ENCODE measurements at places on chromosomes 7 and 10.

- no peak for DNase-seq
Measured at GRCh38 chr7:99666013-99666395, 13.8 kb downstream of the CYP3A5 start.

GRCh38 chr7:98133621-98134303, 27.1 kb downstream of the LMTK2 start:
- DNase-seq, result no peak

- no peak for DNase-seq
Measured at GRCh38 chr10:116300542-116300941, 23.7 kb upstream of the CCDC172 start.

DNA sequence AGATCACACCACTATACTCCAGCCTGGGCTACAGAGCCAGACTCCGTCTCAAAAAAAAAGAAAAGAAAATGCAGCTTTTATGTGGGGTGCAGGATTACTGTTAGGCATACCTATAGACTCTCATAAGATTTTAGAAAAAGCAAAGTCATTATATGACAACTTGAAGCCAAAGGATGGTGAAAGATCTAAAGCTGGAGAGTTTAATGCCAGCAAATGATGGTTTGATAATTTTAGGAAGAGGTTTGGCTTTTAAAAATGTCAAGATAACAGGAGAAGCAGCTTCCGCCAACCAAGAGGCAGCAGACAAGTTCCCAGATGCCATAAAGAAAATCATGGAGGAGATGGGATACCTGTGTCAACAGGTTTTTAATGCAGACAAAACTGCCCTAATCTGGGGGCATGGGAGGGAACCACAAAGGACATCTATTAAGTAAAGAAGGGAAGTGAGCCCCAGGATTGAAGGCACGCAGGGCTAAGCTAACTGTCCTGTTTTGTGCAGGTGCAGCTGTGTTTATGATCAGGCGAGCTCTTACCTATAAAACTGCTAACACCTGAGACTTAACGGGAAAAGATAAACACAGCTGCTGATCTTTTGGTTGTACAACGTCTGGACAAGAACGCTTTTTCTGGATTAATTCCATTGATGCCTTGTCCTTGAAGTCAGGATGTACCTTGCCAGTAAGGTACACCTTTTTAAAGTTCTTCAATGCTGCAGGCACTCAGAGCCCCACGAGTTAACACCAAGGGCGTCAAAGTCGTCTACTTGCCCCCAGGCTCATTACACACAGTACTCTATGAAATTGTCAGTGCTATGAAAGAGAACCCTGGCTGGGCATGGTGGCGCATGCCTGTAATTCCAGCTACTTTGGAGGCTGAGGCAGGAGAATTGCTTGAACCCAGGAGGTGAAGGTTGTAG, 10.5 kb upstream of the ANKRD61 start:
- DNase-seq, result no peak

- DNase-seq, result no peak
Measured at GRCh38 chr7:100342765-100343164, 15.2 kb upstream of the PILRB start.

DNA sequence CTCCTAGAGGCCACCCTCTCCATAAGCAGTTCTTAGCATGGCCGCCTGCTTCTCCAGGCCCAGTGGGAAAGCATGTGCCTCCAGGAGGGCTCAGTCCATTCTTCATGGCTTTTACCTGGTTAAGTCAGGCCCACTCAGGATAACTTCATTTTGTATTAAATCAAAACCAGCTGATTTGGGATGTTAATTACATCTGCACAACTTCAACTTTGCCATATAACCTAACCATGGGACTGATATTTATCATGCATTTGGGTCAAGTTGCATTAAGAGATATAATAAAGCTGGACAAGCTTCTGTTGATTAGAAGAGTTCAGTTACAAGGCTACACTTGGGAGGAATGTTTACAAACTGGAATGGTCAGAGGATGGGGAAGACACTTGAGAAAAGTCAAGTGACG, 65.5 kb downstream of the EGFR start:
- DNase-seq, result no peak

DNA sequence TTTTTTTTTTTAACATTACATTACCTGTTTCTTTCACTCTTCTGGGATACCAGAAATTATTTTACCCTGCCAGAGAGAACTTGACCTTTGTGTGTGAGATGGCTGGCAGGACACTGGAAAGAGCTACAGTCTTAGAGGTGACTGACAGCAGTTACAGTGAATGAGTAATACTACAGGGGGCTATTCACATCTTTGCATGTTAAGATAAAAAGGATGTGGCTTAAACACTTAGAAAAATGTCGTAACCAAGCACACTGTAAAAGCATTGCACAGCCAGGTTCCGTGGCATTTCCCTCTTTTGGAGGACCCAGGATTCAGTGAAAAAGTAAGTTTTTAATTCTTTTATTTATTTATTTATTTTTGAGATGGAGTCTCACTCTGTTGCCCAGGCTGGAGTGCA, 18.8 kb upstream of the TBC1D12 start:
- no peak for DNase-seq

DNA sequence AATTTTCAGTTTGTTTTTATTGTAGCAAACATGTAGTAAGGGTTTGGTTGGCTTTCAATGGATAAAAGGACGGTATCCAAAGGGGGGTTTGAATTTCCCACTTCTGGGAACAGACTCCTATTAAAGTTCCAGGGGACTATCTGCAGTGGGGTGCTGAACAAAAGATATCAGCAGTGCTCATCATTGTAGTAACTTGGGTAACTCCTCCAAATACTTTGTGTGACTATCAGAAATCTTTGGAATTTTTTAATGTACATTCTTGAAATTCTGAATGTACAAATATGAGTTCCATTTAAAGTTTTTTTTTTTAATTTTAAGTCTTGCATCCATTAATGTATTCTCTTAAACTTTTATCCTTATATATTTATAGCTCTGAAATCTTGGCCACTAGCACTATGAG, 42.1 kb downstream of the CYP51A1 start:
- no peak for DNase-seq

GRCh38 chr10:131797626-131798025, 103.2 kb upstream of the PPP2R2D start:
- no peak for DNase-seq

DNA sequence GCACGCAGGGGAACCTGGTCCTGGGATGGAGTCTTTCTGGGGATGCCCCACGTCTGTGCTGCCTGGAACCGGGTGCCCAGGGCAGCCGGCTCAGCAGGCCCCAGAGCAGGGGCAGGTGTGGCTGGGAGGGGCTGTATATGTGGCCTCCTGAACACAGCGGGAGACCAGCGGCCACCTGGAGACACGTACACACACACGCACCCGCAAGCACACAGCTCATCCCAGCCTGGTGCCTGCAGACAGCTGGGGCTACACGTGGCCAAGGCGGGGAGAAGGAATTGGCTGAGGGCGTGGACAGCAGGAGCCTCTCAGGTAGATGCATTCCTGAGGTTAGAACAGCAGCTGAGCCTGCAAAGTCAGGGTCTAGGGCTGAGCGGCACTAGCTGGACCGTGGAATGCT, 14.0 kb downstream of the ADAM8 start:
- DNase-seq, result no peak

- DNase-seq, result no peak
Measured at GRCh38 chr10:36533861-36534260, 591.5 kb upstream of the ANKRD30A start.

- DNase-seq, result no peak
Measured at GRCh38 chr7:143023047-143023446, 3.9 kb downstream of the OR9A2 start.

GRCh38 chr10:70673929-70674559, 1.7 kb downstream of the ADAMTS14 start:
- no peak for DNase-seq

DNA sequence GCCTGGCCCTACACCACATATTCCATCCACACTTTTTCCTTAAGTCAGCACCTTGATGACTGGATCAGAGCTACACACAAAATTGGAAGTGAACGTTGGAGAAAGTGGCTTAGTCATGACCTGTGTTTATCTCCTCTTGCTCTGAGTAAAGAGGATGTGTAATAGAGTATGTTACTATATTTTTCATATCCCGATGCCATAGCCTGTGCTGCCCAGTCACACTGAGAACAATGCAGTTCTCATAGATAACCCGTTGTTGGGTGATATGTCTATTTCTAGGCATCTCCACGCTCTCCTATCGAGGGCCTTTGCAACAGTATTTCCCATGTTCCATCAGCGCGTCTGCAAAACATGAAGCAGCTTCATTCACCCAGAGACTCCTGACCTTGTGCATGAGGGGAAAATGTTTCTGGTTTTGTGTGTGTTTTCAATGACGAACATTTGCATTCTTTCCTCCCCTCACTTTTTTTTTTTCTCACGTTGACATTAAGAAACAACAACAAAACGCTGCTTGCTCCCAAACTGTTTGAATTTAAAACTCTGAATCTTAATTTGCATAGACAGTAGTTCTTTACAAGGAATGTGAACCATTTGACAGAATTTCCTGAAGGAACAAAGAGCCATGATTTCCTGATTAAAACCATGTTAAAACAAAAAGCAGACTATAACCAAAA, 43.4 kb downstream of the GRK5 start:
- no peak for DNase-seq

DNA sequence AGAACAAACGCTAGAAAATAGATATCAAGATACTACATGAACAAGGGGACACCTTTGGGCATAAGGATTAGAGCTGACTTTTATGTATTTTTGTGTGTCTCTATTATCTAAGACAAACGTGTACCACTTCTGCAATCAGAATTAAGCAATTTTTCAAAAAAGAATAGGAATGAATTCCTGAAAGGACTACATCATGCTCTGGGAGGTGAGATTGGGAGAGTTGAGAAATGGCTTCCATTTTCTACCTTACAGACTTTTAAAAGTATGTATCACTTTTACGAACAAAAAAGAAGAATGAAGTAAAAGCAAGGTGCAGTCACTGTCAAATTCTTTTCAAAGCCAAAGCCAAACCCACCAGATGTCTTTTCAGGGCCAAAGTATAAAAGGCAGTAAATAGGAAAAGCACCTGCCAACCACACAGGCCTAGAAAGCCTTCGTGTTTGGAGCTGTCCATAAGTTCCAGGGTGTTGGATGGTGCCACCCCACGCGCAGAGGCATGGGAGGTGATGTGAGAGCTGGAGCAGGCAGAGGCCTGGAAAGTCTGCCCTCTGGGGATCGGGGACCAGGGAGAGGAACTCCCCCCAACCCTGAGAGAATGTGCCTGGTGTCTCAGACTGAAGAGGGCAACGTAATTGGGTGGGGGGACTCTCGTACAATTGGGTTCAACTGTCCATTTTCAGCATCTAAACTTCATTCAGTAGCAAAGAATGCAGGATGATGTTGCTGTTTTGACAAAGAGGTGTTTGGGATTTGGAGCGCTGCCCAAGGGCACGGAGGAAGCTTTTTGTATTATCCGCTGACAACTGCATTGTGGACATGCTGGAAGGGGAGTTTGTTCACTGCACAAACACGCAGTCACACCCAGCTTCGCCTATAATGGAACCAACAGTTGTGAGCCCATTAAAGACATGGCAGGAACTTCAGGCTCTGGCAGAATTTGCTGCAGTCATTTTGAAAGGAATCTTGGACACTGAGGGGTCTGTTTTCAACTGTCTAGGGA, 17.6 kb upstream of the CTBP2 start:
- no peak for DNase-seq

GRCh38 chr10:19730907-19731217, 85.4 kb upstream of the PLXDC2 start:
- DNase-seq, result no peak

GRCh38 chr10:77622889-77623291, 14.7 kb downstream of the KCNMA1 start:
- no peak for DNase-seq

DNA sequence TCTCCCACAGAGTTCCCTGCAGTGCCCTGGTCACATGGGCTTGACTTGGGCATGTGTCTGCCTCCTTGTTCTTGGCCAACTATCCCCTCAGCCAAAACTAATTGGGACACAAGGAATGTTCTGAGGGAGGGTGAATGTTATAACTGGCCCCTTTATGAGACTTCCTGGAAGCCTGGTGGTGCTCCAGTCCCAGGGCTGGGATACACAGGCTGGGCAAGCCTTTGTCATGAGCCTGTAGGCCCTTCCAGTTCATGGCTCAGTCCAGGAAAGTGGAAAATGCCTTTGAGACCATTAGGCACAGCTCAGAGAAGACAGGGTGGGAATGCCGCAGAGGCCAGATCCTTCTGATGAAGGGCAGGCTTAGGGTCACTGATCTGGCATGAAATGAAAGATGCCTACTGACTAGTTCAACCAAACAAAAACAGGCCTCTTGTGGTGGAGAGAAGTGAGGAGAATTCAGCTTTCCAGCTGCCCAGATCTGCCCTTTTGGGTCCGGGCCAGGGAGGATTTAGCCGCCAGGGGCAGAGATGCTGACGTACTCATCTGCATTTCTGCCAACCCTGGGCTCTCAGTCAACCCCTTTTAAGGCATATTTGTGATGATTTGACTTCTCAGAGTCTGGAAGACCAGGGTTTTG, 961.5 kb downstream of the KCNMA1 start:
- DNase-seq, result peak; percentile 14

Data from frontal cortex (tissue), 4 donors.